Mesangial cell (primary cell): ENCODE measurements at places on chromosomes 16 and 17. TPM values are rescaled to one million over a fixed set of nuclear protein-coding genes. Genes with fewer than 3 reads are reported as not detected.

The ZP2 gene
- not detected in 2 replicates for total RNA-seq

The HOXB9 gene
- 27.1 and 43.1 TPM in 2 replicates for total RNA-seq

The TBC1D3E gene
- 2.9 TPM in 1 of 2 replicates, not detected in the other for total RNA-seq

The UNC119 gene
- 31.9 and 40.9 TPM in 2 replicates for total RNA-seq
